ENCODE measurements at places on chromosomes 12 and 14. TPM values are rescaled to one million over a fixed set of nuclear protein-coding genes. Genes with fewer than 3 reads are reported as not detected.

The GALNT8 gene
- total RNA-seq, result not detected

The SLC25A47 gene
- total RNA-seq, result not detected

The FITM1 gene
- not detected for total RNA-seq

The SLCO1A2 gene
- not detected for total RNA-seq

The POLE2 gene
- total RNA-seq, result 14.0 TPM

The PMEL gene
- total RNA-seq, result 1.1 TPM

The TMEM119 gene
- total RNA-seq, result not detected

The GEMIN2 gene
- 36.9 TPM for total RNA-seq
